ENCODE measurements at places on chromosomes 6 and 20.

GRCh38 chr6:138115877-138116660, 8.8 kb upstream of the PERP start:
- DNase-seq, result peak; percentile 40

- no peak for DNase-seq
Measured at GRCh38 chr6:104324301-104324700, 535.4 kb downstream of the HACE1 start.

DNA sequence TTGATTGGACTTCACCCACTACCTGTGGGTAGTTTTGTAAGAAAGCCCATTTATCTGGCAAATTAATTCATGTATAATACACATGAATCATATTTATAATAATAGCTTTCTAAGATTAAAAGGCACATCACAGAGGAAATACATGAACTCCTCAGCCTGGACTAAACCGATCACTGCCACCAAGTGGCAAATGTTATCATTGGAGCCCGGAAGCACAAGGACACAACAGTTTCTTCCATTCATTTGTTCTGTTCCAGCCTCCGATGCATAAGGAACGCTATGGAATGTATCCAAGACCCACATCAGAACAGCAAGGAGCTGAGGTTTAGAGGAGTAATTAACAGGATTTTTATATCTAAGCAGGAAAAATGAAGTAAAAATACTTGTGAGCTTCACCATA, 13.9 kb upstream of the IPCEF1 start:
- DNase-seq, result peak; percentile 39

DNA sequence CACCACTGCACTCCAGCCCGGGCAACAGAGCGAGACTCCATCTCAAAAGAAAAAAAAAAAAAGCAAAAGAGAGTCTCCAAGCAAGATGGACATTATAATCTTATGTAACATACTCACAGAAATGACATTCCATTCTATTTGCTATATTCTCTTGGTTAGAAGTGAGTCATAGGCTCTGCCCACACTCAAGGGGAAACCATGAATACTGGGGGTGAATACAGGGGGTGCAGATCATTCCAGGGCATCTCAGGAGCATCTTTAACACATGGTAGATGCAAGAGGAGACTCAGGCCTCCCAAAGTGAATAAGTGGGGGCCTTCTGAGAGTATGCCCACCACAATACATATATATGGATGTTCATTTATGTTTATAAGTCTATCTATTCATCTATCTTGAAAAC, 18.3 kb upstream of the RANBP9 start:
- DNase-seq, result no peak

GRCh38 chr6:161064915-161065314, 73.3 kb downstream of the MAP3K4 start:
- no peak for DNase-seq

GRCh38 chr6:150118627-150119026, 24.2 kb upstream of the PPP1R14C start:
- DNase-seq, result no peak

GRCh38 chr6:145031962-145032361, 703.4 kb downstream of the EPM2A start:
- no peak for DNase-seq

DNA sequence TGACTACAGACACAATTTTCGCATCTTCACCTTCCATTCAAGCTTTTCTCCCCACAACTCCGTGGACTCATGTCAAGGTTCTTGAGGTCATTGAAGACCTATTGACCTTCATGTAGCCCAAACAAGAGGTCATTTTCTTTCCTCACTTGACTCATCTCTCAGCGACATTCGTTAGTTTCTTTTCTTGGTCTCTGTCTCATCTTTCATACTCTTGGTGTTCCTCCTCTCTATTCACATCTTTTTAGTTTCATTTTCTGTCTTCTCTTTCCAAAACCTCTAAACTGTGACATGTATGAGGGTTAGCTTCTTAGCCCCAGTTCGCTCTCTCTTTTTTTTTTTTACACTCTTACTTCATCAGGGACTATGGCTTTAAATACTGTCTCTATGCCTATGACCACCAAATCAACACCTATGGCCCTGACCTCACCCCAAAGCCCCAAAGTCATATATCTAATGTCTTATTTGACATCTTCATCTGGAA, 128.6 kb upstream of the BACH2 start:
- no peak for DNase-seq

DNA sequence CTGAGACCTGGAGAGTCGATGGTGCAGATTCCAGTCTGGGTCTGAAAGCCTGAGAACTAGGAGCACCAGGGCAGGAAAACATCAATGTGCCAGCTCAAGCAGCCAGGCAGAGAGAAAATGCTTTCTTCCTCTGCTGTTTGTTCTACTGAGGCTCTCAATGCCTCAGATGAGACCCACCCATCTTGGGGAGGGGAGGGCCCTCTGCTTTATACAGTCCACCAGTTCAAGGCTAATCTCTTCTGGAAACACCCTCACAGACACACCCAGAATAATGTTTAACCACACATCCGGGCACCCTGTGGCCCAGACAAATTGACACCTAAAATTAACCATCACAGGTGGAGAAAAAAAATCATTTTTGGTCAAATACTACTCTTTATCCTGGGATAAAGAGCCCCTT, 89.3 kb upstream of the SLC22A23 start:
- DNase-seq, result no peak

- no peak for DNase-seq
Measured at GRCh38 chr6:147749331-147749730, 240.8 kb downstream of the SAMD5 start.

GRCh38 chr20:61759286-61760065, 306.2 kb downstream of the TAF4 start:
- no peak for DNase-seq

DNA sequence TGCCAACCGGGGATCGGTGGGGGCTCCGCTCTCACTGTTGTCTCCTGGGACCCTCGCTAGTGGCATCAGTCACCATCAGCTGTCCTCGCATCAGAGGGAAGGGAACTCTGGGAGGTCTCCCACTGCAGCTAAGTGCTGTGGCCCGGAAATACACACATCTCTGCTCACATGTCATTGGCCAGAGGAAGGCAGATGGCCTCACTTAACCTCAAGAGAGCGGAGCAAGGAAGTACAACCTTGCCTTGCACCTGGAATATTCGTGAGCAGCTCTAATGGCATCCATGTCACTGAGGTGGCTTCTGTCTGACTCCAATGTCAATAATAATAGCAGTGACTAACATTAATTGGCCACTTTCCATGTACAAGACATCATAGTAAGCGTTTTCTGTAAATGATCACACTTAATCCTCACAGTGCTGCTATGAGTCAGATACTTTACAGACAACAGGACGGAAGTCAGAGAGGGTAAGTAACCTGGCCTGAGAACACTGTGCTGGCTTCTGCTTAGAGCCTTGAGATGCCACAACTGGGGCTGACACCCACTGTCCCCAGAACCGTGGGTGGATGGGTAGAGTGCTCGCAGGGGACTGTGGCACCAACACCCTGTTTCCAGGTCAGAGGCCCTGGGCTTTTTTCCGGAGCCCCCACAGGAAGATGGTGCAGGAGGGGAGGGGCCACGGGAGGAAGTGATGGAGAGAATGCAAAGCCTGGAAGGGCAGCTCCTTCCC, 6.0 kb downstream of the LHFPL5 start:
- DNase-seq, result peak; percentile 78

- DNase-seq, result no peak
Measured at GRCh38 chr6:98323605-98324004, 510.8 kb upstream of the POU3F2 start.

GRCh38 chr6:7732228-7732627, 6.3 kb downstream of the BMP6 start:
- no peak for DNase-seq

All from A549 (cell line).